ENCODE measurements at places on chromosomes 5 and 9. TPM values are rescaled to one million over a fixed set of nuclear protein-coding genes. Genes with fewer than 3 reads are reported as not detected.

DNA sequence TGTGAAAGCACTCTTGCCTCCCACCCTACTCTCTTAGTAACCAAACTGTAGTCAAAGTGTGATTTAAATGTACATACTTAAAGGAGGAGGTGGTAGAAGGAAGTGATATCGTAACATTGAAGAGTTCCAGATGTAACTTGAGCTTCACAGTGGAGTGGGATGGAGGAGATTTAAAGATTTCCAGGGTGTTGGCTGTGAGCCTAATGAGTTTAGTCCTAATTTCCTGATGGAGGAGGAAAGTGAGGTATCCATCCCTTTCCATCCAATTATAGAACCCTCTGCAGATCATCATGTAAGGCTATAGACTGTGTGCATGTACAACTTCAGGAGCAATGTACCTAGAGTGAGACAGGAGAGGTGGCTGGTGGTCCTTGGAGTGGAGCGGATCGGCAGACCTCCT is 1163.9 kb upstream of the SEMA6A start:
- DNase-seq: no peak

Gene LCN12
- not detected for total RNA-seq

Gene CARTPT
- not detected for total RNA-seq

Gene GAS1
- total RNA-seq: 128 TPM

Gene GOLM1
- 20.0 TPM for total RNA-seq

Gene SPATA31A3
- total RNA-seq: not detected

GRCh38 chr5:126976520-126977172 is 53.7 kb downstream of the MARCHF3 start:
- no peak for DNase-seq

Gene GABRB2
- total RNA-seq: 10.1 TPM

GRCh38 chr9:6632516-6633183 is 12.9 kb downstream of the GLDC start:
- DNase-seq: no peak

Gene HABP4
- 4.1 TPM for total RNA-seq
